ENCODE measurements at places on chromosomes 16 and 17. TPM values are rescaled to one million over a fixed set of nuclear protein-coding genes. Genes with fewer than 3 reads are reported as not detected.

DNA sequence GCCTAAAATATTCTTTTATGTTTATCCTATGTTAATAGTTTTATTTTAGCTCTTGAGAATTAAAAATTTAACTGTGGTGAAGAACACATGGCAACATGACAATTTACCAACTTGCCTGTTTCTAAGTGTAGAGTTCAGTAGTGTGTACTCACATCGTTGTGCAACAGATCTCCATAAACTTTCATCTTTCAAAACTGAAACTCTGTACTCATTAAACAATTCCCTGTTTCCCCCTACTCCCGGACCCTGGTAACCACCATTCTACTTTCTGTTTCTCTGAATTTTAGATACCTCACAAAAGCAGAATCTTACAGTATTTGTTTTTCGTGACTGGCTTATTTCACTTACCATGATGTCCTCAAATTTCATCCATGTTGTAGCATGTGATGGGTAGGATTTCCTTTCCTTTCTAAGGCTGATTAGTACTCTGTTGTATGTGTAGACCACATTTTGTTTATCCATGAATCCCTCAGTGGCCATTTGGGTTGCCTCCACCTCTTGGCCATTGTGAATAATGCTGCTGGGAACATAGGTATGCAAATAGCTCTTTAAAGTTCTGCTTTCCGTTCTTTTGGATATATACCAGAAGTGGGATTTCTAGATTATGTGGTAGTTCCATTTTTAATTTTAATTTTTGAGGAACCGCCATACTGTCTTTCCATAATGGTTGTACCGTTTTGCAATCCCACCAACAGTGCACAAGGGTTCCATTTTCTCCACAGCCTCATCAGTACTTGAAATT lies 17.4 kb downstream of the IST1 start:
- DNase-seq, result no peak

GRCh38 chr17:71251276-71251675 lies 869.5 kb upstream of the SOX9 start:
- no peak for DNase-seq

- DNase-seq, result peak; percentile 59
Measured at GRCh38 chr16:4260360-4260759, 12.5 kb downstream of the TFAP4 start.

DNA sequence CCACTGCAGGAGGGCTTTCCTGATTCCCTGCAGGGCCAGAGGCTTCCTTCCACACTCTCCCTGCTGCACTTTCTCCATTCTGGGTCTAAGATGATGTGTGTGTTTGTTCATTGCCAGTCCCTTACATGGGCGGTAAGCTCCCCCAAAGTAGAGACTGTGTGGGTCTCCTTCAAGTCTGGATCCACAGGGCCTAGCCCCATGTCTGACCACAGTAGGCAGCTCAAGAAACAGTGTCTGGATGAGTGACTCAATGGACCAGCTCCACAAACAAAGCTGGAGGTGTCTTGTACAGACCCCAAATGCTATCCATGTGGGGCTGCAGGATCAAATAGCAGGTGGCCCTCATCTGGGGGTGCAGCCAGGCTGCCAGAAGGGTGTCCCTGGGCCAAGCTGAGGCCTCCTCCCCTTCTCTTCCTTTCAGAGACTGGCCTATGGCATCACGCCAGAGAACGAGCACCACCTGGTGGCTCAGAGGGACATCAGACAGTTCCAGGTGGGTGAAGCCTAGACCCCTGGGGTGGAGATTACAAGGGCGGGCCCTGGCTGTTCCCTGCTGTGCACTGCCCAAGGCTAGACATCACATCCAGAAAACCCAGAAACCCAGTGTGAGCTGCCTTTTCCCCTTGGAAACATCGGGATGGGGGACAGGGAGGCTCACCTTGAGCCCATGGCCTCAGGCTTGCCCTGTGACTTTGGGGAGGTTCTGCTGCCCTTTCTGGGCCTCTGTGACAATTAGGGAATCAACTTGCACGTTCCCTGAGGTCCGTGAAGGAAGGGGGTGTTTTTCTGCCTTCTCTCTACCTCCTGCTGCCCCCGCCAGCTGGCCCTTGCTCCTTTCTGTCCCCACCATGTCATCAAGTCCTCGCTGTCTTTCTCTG lies 45.9 kb downstream of the SLC6A2 start:
- DNase-seq, result peak; percentile 35

DNA sequence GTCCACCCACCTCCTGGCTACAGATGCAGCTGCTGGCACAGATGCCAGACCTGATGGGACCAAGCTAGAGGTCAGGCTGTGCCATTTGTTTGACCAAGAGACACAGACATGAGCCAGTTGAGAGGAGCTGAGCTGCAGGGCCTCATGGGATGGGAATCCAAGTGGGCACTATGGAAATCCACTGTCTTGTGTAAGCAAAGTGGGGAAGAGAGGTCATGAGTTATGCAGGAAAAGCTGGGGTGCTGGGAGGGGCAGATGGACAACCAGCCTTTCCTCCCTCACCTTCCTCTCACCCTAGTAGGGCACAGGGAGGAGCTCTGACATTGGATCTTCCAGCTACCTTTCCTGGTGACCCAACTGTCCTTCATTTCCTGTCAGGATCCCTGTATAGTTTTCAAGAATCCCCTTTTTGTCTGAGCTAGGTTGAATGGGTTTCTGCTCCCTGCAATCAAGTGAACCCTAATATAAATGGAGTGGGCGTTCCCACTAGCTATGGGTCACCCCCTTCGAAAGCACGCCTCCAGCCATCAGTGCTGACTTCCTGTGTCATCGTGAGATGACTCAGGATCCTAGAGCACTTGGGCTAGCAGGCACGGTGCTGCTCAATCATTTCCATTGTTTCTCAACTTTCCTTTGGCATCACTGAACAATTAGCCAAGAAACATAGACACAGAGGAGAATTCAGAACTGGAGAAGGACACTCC lies 13.6 kb downstream of the ATPAF2 start:
- DNase-seq, result peak; percentile 43

DNA sequence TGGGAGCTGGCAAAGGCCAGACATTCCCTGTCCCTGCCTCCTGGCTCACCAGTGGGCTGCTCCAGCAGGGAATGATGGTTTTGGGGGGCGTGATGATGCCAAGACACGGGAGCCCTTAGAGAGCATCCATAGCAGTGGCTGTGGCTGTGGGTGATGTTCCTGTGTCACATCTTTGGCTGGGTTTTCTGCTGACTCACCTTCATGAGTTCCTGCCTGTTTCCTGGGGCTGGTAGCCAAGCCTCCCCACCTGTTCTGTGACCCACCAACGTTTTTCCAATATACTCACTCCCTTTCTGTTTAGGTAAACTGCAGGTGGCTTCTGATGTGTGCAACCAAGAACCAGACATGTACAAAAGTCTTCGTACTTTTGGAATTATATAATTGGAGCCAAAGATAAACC lies 16.5 kb upstream of the NF1 start:
- DNase-seq, result no peak

DNA sequence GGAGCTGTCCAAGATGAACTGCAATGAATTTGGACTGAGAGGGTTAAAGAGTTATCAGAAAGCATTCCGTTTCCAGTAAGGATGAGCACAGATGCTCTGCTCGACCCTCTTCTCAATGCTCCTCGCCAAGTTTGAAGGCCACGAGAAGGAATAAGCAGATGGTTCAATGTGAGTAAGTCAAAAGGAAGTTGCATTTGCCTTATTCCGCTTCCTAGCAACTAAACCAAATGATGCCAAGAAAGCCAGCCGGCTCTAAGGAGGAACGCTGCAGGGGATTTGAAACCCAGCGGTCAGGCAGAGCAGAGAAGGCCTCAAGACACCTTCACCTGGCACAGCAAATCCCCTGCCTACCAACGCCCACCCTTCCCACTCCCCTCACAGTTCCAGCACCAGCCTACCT lies 52.1 kb upstream of the CNEP1R1 start:
- no peak for DNase-seq

DNA sequence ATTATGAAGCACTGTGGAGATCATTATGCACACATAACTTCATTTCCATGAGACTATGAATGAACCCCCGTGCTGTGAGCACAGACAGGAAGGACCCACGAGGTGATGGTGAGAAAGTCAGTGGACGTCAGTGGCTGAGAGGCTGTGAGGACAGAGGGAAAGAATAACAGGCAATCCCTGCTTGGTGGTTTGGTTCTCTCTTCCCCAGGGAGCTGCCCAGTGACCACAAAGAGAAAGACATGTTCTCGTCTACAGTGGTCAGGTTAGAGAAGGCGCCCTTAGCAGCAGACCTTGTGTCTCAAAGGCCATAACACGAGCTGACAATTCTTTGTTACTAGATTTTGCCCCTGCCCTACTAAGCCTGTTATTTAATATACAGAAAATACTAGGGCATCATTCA lies 609.2 kb downstream of the TOX3 start:
- no peak for DNase-seq

DNA sequence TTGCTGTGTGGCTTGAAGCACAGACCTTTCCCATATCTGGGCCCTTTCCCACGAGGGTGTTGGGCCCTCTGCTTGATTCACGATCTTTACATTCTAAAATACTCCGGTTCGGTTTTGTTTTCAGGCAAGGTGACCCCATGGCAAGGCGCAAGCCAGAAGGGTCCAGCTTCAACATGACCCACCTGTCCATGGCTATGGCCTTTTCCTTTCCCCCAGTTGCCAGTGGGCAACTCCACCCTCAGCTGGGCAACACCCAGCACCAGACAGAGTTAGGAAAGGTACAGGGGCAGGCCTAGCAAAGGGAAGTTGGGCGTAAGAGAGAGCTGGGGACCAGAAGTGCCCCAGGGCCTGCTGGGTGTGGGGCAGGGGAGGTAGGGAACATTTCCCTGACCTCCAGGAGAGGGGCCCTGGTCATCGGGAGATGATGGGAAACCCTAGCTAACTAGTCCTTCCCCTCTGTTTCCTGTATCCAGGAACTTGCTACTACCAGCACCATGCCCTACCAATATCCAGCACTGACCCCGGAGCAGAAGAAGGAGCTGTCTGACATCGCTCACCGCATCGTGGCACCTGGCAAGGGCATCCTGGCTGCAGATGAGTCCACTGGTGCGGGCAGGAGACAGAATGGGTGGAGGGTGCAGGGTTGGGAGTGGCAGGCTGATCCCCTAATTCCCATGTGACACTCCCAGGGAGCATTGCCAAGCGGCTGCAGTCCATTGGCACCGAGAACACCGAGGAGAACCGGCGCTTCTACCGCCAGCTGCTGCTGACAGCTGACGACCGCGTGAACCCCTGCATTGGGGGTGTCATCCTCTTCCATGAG lies 1.4 kb downstream of the ALDOA start:
- no peak for DNase-seq

DNA sequence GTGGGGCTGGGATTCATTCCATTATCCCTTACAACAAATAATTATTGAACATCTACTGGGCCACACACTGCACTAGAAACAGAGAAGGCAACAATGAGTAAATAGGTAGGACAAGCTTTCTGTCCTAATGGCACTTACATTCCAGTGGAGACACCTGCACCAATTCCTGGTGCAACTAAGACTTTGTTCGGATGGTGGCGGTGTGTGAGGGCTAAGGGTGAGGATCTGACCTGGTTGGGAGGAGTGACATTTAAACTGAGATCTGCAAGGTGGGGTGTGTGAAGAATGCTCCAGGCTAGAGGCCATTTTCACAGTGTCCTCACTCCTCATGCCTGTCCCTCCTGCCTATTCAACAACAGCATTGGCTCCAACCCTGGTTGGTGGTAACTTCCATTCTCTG lies 510.0 kb downstream of the XYLT1 start:
- DNase-seq, result no peak

DNA sequence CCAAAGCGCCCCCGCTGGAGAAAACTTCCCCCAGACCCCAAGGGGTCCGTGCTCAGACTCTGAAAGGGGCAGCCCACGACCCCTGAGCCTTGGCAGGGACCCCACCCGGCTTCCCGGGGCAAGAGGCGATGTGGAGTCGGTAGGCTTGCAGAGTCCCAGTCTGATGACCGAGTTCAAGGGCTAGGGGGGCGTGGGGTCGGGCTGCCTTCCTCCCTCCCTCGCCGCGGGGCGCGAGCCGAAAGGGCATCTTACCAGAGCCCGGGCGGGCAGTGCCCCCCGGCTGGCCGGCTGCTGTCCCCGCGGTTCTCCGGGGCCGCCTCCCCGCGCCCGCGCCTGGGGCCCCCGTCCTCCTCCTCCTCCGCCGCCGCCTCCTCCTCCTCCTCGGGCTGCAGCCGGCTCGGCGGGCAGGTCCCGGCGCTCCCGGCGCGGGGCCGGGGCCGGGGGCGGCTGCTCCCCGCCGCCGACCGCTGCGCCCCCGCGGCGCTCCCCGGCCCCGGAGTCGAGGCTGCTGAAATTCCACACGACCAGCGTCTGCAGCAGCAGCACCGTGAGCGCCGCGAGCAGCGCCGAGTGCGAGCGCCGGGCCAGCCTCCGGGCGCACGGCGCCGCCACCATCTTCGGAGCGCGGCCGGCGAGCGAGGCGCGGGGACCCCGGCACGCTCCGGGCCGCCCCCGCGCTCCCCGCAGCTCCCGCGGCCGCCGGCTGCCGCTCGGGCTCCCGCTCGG lies 415 bp downstream of the XYLT1 start:
- DNase-seq, result no peak

DNA sequence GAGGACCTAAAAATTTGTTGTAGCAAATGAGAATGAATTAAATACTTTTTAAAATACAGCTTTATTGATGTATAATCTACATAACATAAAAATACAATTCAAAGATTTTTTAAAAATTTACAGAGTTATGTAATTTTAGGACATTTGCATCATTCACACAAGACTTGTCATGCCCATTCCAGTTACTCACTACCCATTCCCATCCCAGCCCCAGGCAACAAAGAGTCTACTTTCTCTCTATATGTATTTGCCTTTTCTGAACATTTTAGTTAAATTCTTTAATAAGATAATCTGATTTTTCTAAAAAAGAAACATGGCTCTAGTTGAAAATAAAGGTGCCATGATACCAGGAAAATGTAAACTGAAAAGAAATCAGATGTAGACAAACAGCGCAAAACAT lies 354.2 kb downstream of the PMP22 start:
- peak; percentile 65 for DNase-seq

DNA sequence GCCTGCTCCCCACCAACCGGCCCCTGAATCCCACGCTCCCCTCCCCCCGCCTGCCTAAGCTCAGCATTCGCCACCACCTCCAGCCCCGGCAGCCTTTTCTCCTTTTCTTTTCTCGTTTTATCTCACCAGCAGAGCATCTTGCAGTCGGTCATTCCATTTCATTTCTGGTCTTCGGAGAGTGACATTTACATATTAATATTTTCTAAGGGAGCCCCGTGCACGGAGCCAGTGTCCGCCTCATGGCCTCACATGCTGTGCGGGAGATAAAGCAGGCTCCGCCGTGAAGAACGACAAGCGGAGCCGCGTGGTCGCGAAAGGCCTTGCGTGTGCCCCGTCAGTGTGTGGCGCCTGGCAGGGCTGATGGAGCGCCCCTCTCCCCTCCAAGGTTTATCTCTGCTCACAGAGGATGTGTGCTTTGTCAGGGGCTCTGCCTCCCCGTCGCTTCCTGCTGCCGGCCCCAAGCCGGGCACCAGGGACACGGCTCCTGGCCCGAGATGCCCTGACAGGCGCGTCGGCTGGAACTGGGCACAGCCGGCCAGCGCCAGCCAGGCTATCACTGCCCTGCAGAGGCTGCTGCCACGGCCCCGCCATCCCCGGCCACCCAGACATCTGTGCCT lies 95.5 kb upstream of the GSE1 start:
- no peak for DNase-seq

- DNase-seq, result no peak
Measured at GRCh38 chr16:48496571-48497095, 111.4 kb upstream of the SIAH1 start.

KRT25 gene
- not detected for polyA plus RNA-seq

ZFPM1 gene
- polyA plus RNA-seq, result 2.9 TPM

CAPNS2 gene
- polyA plus RNA-seq, result 5.9 TPM

All from foreskin keratinocyte (primary cell).